Ovary (tissue), 10 donors: ENCODE measurements at places on chromosomes 2 and 18. TPM values are rescaled to one million over a fixed set of nuclear protein-coding genes. Genes with fewer than 3 reads are reported as not detected.

DNA sequence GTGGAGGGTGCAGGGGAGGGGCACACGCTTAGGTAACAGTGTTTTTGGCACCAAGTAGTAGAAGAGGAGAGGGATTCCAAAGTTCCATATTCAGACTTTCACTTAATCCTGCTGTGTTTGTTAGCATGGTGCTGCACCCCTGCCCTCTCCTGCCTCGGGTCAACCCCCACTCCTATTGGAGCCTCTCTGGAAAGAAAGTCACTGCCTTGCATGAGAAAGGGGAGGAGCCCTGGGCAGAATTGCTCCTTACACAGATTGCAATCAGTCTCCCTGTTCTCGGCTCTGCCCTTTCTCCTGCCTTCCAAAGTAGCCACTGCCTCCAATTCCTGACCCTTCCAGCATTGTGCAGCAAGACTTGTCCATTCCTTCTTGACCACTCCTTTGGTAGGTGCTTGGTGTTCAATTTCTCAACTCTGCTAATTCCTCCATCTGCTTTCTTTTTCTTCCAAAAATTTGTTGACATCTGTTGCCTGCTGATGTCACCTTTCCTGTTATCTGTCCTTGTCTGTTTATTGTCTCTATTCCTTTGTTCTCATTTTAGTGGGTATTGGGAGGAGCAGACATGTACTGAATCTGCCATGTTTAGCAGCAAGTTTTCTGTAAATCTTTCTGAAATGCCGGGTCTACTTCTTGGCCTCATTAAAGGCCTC, 225.4 kb downstream of the LOXHD1 start:
- no peak for DNase-seq

Gene OSBPL6
- total RNA-seq, result 1.0 TPM

Gene LRRC30
- total RNA-seq, result not detected

Gene SERPINB12
- total RNA-seq, result not detected

- DNase-seq, result no peak
These were observed 117.4 kb downstream of the SPTBN1 start for GRCh38 chr2:54573537-54573919.
